CD4-positive, alpha-beta memory T cell (primary cell): ENCODE measurements at places on chromosomes 11 and 22. TPM values are rescaled to one million over a fixed set of nuclear protein-coding genes. Genes with fewer than 3 reads are reported as not detected.

- DNase-seq, result no peak
- H3K4me1 ChIP-seq, result peaks cover 78% of the 10 kb centered on the region
- no peaks in the 10 kb centered on the region for H3K27me3 ChIP-seq
- H3K27ac ChIP-seq, result no peak overlapping the region
Measured at GRCh38 chr11:13318498-13319295, 41.1 kb downstream of the BMAL1 start.

- H3K4me3 ChIP-seq, result no peak overlapping the region
- peak; percentile 46 for DNase-seq
- no peak overlapping the region for H3K27ac ChIP-seq
- H3K27me3 ChIP-seq, result no peaks in the 10 kb centered on the region
- H3K4me1 ChIP-seq, result peaks cover 51% of the 10 kb centered on the region
Measured at GRCh38 chr11:128632141-128632791, 44.9 kb upstream of the ETS1 start.

DNA sequence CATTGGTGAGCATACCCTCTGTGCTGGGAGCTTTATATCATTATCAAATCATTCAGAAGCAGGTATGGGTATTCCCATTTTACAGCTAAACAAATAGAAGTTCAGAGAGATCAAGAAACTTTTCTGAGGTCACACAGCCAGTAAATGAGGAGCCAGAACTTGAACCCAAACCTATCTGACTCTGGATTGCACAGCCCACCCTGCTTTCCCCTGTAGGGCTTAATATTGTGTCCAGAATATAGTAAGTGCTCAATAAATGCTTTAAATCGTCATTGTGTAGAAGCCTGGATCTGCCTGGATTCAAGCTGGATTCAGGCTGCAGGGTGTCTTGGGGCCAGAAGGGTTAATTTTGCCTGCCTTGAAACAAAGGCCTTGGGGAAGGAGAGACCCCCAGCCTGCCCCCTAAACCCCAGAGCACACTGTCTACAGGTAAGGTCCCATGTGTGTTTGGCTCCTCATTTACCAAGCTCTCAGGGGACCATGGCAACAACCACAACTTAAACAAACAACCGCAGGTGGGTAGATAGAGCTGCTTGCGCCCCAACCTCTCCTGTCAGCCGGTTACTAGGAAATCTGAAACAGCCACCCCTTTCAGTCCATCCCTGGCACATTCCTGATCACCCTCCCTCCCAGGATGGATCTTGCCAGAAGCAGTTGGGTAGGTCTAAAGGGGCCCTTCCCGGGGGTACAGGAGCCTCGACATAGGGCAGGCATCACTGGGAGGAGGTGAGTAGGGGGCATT lies 3.0 kb upstream of the SEC14L3 start:
- no peak overlapping the region for H3K4me3 ChIP-seq
- H3K36me3 ChIP-seq, result no peaks in the 10 kb centered on the region
- peaks cover 6% of the 10 kb centered on the region for H3K4me1 ChIP-seq
- H3K27me3 ChIP-seq, result no peaks in the 10 kb centered on the region
- H3K27ac ChIP-seq, result no peak overlapping the region
- DNase-seq, result peak; percentile 78

- H3K4me3 ChIP-seq, result no peak overlapping the region
- H3K36me3 ChIP-seq, result no peaks in the 10 kb centered on the region
- no peak overlapping the region for H3K27ac ChIP-seq
Measured at GRCh38 chr22:47121791-47122190, 359.3 kb downstream of the TBC1D22A start.

DNA sequence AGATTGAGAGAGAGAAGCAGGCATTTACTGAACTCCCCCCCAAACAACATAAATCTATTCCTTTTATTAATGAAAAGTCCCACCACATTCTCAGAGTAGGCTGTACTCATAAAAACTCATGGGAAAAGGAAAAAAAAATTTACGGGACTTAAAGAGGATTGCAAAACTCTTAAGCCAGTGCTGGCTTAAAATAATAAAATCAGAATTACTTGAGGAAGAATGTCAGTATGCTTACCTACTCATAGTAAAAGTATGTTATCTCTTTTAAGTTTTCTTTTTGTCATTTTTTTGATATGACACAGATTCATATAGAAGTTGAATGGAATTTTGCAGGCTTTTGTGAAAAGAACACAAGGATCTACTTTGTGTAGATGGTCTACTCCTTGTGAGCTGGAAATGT lies 126.3 kb downstream of the LUZP2 start:
- H3K27ac ChIP-seq, result no peak overlapping the region
- no peaks in the 10 kb centered on the region for H3K36me3 ChIP-seq
- no peak for DNase-seq
- H3K27me3 ChIP-seq, result no peaks in the 10 kb centered on the region
- no peaks in the 10 kb centered on the region for H3K4me1 ChIP-seq
- no peak overlapping the region for H3K4me3 ChIP-seq

DNA sequence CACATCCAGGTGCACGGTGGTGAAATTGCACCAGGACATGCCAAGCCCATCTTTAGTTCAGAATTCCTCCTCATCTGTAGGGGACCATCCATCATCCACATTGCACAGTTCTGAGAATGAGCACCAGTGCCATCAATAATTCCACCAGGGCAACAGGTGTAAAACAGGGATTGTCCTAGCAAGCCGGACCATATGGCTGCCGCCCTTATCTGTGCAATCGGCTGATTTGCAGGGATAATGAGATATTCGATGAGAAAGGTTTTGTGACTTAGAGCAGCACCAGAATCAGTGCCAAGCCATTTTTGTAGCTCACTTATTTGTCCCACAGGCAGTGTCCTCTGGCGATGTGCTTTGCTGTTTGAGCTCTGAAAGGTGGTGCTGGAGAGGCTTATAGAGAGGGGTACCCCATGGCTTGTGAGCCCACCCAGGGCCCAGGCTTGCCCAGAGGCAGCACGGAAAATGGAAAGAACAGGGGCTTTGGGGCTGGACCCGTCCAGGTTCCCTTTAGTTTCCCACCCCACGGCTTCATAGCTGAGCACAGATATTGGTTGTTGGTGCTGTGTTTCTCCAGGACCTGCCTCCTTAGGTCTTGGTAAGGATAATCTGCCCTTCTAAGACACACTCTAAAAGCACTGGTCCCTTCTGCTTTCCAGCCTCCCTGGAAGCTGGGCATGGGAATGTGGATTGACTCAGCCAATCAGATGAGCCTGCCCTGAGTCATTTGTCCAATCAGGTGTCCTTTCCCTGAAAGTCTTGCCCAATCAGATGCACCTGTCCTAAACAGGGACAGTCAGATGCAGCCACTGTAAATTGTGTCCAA lies 84.0 kb upstream of the SHANK2 start:
- DNase-seq, result no peak
- H3K4me1 ChIP-seq, result no peaks in the 10 kb centered on the region
- H3K36me3 ChIP-seq, result no peaks in the 10 kb centered on the region
- no peaks in the 10 kb centered on the region for H3K27me3 ChIP-seq
- H3K27ac ChIP-seq, result no peak overlapping the region

GRCh38 chr11:91981995-91982394 lies 242.6 kb upstream of the FAT3 start:
- no peak overlapping the region for H3K4me3 ChIP-seq
- H3K27ac ChIP-seq, result no peak overlapping the region
- DNase-seq, result no peak
- H3K27me3 ChIP-seq, result no peaks in the 10 kb centered on the region
- H3K4me1 ChIP-seq, result no peaks in the 10 kb centered on the region
- H3K36me3 ChIP-seq, result no peaks in the 10 kb centered on the region

DNA sequence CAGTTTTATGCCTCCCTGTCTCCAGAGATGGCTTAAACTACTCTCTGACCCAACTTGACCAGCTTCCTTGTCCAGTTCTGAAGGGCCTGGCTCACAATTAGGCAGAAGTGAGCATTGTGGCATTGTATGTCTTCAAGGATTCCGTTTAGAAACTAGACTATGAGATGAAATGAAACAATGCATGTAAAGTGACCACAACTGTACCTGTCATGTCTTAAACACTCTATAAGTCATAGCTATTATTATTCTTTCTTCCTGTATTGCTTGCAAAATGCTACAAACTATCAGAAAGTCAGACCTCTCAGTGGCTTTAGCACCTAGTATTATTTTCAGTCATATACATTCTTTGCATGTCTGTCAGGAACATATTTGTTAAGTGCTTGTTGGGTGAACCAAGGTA lies 127.9 kb upstream of the MTMR2 start:
- H3K4me3 ChIP-seq, result no peak overlapping the region
- DNase-seq, result no peak
- no peaks in the 10 kb centered on the region for H3K27me3 ChIP-seq
- H3K36me3 ChIP-seq, result no peaks in the 10 kb centered on the region
- no peaks in the 10 kb centered on the region for H3K4me1 ChIP-seq

DNA sequence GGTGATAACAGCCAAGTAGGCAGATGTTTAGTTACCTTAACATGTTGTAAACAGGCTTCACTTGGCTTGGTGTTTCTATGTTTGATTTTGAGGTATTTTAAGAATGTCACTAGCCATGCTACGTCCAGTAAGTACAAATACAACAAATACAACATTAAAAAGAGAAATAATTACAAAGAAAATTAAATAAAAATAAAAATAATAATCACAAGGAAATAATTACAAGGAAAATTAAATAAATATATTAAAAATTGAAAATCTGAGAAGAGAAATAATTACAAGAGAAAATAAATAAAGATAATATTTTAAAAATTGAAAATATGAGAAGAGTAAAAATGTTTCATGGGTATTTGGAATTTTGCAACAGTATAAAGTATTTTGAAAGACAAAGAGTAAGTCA lies 103.9 kb downstream of the GUCY1A2 start:
- no peak for DNase-seq
- no peaks in the 10 kb centered on the region for H3K27me3 ChIP-seq
- no peak overlapping the region for H3K4me3 ChIP-seq
- no peak overlapping the region for H3K27ac ChIP-seq

GRCh38 chr11:94303966-94304958 lies at the start of gene IZUMO1R:
IZUMO1R (plus strand) TSS chr11:94304580; CDS start chr11:94305637, 1,057 bp downstream.
- H3K4me3 ChIP-seq, result no peak within 1 kb of the TSS
- H3K27ac ChIP-seq, result no peak within 1 kb of the TSS
- H3K4me1 ChIP-seq, result no peaks in the 10 kb centered on the region
- H3K36me3 ChIP-seq, result no peaks in the 10 kb centered on the region
- DNase-seq, result no peak

GRCh38 chr22:17806437-17806836 lies 32.2 kb upstream of the BID start:
- H3K36me3 ChIP-seq, result peaks cover 16% of the 10 kb centered on the region
- DNase-seq, result no peak
- H3K4me1 ChIP-seq, result no peaks in the 10 kb centered on the region
- no peak overlapping the region for H3K27ac ChIP-seq
- no peak overlapping the region for H3K4me3 ChIP-seq

- DNase-seq, result no peak
- no peaks in the 10 kb centered on the region for H3K27me3 ChIP-seq
- H3K4me3 ChIP-seq, result no peak overlapping the region
- H3K4me1 ChIP-seq, result no peaks in the 10 kb centered on the region
- H3K27ac ChIP-seq, result no peak overlapping the region
- no peaks in the 10 kb centered on the region for H3K36me3 ChIP-seq
Measured at GRCh38 chr11:131767421-131767820, 397.0 kb downstream of the NTM start.

GRCh38 chr11:75182664-75183063 lies 31.8 kb downstream of the SLCO2B1 start:
- no peaks in the 10 kb centered on the region for H3K27me3 ChIP-seq
- H3K27ac ChIP-seq, result no peak overlapping the region
- H3K36me3 ChIP-seq, result no peaks in the 10 kb centered on the region
- no peak for DNase-seq
- H3K4me3 ChIP-seq, result no peak overlapping the region

GRCh38 chr11:129427816-129428406 lies 52.3 kb downstream of the BARX2 start:
- H3K27me3 ChIP-seq, result no peaks in the 10 kb centered on the region
- no peak overlapping the region for H3K4me3 ChIP-seq
- no peak for DNase-seq
- H3K4me1 ChIP-seq, result no peaks in the 10 kb centered on the region

DNA sequence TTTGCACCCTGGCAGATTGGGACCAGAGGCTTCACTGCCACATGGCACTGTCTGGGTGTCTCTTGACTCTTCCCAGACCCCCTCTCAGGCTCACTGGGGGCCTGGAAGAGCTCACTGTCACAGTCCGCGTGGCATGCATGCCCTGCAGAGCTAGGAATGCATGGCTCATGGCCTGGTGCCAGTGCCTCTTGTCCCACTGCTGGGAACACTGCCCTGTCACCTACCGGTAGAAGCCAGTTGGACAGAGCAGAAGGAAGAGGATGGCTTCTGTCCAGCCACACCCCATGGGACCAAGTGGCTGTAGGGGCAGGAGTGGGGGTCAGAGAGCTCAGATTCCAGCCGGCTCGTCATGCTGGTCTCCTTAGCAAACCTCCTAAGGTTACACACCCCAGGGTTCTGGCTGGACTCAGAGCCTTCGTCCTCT lies 29.7 kb downstream of the MB start:
- no peak for DNase-seq
- no peaks in the 10 kb centered on the region for H3K4me1 ChIP-seq
- no peaks in the 10 kb centered on the region for H3K36me3 ChIP-seq
- H3K27me3 ChIP-seq, result no peaks in the 10 kb centered on the region
- no peak overlapping the region for H3K4me3 ChIP-seq
- no peak overlapping the region for H3K27ac ChIP-seq

DNA sequence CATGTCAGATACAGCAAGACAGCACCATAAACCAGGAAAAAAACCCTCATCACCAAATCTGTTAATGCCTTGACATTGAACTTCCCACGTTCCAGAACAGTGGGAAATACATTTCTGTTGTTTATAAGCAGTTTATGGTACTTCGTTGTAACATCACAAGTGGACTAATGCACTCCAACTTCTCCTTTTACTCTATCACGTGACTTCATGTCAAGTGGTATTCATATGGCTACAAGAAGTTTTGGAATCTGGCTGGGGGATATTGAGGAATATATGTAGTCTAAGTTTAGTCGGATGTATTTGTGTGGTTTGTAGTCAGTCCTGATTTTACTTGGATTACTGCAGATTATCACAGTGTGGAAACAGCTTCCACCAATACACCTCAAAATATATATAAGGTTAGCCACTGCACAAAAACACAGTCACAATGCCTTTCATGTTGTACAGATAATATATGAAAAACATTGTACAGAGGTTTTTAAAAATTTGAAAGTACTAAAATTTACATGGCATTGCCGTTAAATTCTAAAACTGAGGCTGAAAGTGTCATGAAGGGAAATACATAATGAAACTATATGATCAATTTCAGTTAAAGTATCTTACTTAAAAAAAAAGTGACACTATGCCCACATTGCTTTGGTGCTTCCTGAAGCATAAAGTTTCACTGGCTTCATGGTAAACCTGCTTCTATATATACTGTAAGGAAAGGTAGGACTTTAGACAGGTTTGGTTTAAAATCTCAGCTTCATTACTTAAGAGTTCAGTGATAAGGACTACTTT lies 134.1 kb downstream of the CASP12 start:
- peaks cover 9% of the 10 kb centered on the region for H3K4me1 ChIP-seq
- no peak overlapping the region for H3K27ac ChIP-seq
- DNase-seq, result no peak
- H3K4me3 ChIP-seq, result no peak overlapping the region

The TIMM10 gene
- 30.4 TPM for total RNA-seq

The OTOG gene
- total RNA-seq, result not detected

The F2 gene
- total RNA-seq, result not detected

The MLC1 gene
- not detected for total RNA-seq
